ENCODE measurements at places on chromosomes 13 and 19. TPM values are rescaled to one million over a fixed set of nuclear protein-coding genes. Genes with fewer than 3 reads are reported as not detected.

LGI4 gene
- 3.1 TPM for total RNA-seq

- no peak for ATAC-seq
Observed at GRCh38 chr19:43768273-43769050, 12.3 kb downstream of the KCNN4 start.

DNA sequence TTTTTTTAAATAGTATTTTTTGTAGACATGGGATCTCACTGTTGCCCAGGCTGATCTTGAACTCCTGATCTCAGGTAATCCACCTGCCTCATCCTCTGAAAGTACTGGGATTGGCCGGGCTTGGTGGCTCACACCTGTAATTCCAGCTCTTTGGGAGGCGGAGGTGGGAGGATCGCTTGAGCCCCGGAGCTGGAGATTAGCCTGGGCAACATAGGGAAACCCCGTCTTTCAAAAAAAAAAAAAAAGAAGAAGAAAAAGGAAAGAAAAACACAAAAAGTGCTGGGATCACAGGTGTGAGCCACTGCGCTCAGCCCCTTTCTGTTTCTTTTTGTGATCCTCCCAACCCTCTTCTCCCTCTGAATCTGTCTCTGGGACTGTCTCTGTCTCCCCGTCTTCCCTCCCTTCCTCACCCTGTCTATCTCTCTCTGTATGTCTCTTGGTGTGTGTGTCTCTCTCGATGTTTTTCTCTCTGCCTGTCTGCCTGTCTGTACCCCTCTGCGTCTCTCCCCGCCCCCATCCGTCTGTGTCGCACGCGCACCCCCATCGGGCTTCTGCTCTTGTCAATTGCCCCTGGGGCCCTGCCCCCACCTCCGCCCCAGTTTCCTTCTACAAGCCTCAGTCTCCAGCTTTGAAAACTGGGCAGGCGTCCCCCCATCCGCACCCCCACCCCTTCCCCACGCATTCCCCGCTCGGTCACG is 540 bp upstream of the ZFP36 start:
- no peak for ATAC-seq

TJP3 gene
- not detected for total RNA-seq

ONECUT3 gene
- 0.59 TPM for total RNA-seq

GADD45B gene
- 80.4 TPM for total RNA-seq

DNA sequence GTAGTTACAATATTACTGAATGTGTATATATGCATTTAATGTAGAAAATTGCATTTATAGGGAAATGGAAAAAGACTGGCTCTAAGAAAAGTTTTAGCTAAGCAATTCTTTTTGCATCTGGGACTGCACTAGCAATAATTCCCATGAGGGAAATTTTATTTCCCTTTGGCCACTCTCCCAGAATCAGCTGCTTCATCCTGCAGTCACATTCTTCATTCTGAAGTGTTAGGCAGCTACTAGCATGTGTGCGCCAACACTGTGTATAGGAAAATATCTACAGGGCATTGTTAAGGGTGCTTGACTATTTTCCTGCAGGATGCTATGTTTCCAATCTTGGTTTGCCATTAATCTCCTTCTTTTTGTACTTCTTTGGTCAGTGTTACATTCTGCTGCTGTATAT is 312.8 kb upstream of the PCDH20 start:
- ATAC-seq, result peak; percentile 51

DNA sequence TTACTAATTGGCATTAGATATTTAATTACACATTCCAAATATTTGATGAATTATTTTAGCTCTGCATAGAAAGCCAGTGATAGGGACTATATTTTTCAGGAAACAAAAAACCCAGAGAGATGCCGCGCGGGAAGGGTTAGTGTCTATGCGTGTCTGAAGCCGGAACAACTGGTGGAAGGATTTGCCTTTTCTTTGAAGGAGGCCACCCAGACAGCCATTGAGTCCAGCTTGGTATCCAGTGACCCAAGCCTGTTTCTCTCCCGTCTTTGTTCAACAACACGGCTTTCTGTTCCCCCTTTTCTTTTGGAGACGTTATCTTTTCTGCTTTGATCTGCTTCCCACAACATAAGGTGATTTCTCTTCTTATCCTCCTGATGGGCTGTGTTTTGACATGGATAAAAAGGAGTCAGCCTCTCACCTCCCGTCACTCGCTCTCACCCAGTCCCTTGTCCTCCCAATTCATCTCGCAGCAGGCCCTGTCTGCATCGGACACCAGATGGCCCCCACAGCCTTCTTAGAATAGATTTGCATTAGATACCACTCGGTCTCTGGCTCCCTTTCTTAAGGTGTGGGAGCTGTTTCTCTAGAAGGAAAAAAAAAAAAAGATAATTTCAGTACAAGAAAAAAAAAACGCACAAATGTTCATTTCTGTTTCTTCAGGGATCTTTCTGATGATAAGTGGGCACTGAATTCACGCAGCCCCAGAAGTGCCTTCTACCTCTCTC is 361.8 kb downstream of the ZNF536 start:
- peak; percentile 40 for ATAC-seq

FXYD3 gene
- total RNA-seq, result not detected

- ATAC-seq, result no peak
Observed at GRCh38 chr13:25738342-25739196, 313.2 kb downstream of the SHISA2 start.

DNA sequence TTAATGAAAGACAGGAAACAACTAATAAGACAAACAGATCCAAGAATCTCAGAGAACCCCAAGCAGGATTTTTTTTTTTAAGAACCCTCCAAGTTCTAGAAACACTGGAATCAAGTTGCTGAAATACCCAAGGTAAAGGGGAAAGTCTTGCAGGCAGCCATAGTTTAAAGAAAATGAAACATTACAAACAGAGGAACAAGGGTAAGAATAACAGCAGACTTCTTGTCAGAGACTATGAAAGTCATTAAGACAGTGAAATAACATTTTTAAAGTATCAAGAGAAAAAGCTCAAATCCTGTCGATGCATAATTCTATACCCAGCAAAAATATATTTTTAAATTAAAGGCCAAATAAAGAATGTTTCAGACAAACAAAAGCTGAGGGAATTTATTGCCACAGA is 67.1 kb downstream of the WASF3 start:
- no peak for ATAC-seq

- no peak for ATAC-seq
Observed at GRCh38 chr13:80339563-80339911, 1.4 kb downstream of the SPRY2 start.

DNA sequence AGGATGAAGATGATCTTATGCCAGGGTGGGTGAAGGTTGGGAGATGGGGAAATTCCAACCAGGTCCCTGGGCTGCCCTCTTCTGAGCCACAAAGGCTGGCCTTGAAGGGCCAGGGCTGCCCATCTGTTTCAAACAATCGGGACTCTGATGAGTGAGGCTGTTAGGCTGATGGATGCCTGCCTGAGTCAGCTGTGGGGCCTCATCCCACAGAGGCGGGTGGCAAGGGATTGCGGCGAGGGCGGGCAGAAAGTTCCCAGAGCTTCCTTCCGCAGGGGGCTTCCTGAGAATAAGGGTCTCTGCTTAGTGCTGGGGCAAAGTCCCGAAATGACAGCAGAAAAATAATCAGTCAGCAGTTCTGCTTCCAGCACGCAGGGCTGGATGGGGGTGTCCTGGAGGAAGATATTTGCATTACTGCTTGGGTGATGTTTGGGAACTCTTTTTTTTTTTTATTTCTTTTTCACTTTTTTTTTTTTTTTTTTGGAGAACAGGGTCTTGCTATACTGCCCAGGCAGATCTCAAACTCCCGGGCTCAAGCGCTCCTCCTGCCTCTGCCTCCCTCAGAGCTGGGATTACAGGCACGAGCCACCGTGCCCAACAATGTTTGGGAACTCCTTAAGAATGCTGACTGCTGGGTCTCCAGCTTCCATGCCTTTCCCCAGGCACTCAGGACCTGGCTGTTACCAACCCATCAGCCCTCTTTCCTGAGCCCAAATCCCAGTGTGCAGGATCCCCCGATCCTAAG is 14.1 kb downstream of the SH3GL1 start:
- peak; percentile 40 for ATAC-seq

ZNF808 gene
- total RNA-seq, result 11.5 TPM

GRCh38 chr13:54750521-54750920 is 1721.9 kb downstream of the OLFM4 start:
- no peak for ATAC-seq

C13orf42 gene
- total RNA-seq, result 0.20 TPM

GRCh38 chr13:113617961-113618360 is 33.4 kb downstream of the TFDP1 start:
- no peak for ATAC-seq

DNA sequence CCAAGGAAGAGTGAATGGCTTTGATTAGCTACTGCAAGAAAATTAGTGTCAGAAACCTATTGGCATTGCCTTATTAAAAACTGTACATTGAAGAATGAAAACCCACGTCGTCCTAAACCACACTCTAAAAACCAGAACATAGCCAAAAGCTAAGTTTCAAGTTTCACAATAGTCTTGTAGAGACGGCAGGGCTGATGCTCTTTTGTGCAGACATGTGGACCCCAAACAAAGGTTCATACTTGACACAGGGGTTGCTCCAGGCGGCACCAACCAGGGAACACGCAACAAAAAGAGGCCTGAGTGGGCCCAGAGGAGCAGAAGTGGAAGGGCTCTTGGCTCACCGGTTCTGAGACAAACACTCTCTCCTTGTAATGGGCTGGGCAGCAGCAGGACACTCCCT is 28.6 kb upstream of the MIR17HG start:
- ATAC-seq, result no peak

- no peak for ATAC-seq
Observed at GRCh38 chr13:59856281-59856810, 307.4 kb downstream of the DIAPH3 start.

DNA sequence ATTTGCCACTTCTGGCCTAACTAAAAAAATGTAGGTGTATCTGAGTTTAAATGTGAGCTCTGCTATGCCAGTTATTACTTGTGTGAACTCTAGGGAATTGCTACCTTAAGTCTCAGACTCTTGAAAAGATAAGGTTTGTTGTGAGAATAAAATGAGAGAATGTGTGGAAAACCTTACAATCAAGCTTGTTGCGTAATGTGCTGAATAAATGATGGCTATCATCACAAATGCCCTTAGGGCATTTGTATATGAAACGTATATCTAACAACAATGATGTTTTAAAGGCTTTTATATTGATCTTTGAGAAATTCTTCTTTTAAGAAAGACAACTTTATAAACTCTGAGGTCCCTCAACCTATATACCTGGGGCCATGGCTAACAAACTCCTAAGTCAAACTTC is 384.8 kb downstream of the ITGBL1 start:
- no peak for ATAC-seq

- no peak for ATAC-seq
Observed at GRCh38 chr13:44732503-44733098, 156.5 kb upstream of the TSC22D1 start.

GNG8 gene
- total RNA-seq, result not detected

- ATAC-seq, result no peak
Observed at GRCh38 chr13:97322740-97323342, 100.7 kb downstream of the MBNL2 start.

DNA sequence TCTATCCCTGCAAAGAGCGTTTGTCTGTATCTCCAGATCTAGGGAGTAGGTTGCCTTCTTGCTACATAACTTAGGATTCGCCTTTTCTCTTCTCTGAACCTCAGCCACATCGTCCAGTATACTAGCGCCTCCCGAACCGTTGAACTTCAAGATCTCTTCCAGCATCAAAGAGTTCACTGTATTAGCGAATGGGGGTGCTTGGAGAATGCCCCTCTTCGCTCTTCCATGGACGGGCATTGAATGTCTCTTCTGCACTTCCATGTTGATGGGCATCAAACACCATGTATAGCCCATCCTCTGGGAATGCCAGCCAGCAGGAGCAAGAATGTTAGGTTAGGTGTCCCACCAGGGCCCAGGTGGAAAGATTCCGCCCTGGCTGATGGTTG is 575 bp upstream of the OXGR1 start:
- ATAC-seq, result no peak

SIGLEC12 gene
- 0.22 TPM for total RNA-seq

DNA sequence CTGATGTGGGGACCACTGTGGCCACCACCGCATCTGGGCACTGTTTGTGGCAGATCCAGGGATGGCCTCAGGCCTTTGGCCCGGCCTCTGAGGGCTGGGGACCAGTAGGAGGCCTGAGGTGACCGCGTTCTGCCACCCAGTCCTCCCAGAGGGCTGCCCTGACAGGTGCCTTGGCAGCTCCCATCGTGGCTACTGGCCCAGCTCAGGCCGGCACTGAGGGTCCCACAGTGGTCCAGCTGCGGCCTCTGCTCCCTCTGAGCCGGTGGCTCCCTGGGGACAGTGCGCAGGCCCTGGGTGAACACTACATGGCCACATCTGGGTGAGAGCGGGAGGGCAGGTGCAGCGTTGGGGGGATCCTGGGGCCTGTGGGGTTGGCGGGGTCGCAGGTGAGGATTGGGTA is 61.9 kb downstream of the KDM4B start:
- ATAC-seq, result no peak

SIAH3 gene
- 0.27 TPM for total RNA-seq

GRCh38 chr13:43663474-43664090 is 123.2 kb downstream of the ENOX1 start:
- no peak for ATAC-seq

DNA sequence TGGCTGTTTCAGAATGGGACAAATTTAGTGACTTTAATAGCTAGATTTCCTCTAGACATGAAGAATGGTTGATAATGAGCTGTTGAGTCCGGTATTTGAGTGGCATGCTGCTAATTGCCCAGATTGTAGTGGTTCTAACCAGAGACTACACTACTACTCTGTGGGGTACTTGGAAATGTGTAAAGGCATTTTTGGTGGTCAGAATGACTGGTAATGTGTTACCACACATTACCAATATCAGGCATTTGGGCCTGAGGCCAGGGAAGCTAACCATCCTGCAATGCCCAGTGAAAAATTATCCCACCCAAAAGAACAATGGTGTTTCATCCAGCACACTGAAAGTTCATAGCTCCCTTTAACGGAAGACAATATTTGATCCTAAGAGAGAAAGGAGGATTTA is 17.5 kb upstream of the N4BP2L1 start:
- no peak for ATAC-seq

TRAPPC6A gene
- 28.3 TPM for total RNA-seq

ZNF429 gene
- total RNA-seq, result 13.7 TPM

CAMSAP3 gene
- 7.4 TPM for total RNA-seq

CEACAM20 gene
- not detected for total RNA-seq

DNA sequence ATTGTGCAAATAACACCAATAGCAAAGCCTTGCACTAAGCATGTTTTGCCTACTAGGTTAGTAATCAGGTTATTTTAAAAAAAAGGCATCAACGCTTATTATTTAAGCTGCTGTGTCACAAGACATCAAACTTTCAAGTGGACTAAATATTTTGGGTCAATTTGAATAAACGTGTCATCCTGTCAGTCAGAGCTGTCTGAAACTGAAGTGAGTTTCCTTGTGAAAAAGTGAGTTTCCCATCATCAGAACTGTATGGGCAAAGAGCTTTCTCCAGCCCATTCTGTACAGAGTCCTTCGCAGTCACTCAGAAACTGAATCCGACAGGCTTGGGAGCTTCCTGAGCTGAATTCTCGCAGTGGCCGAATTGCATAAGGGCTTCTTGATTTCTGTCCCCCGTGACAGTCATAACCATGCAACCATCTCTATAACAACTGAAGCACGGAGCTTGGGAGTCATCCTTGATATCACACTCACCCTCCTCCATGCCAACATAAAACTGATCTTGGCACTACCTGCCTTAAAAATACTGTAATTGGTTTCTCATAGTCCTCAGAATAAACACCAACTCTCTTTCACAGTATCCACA is 139.8 kb downstream of the MIPEP start:
- ATAC-seq, result no peak

C3 gene
- 441 TPM for total RNA-seq
